ENCODE measurements at places on chromosomes 2 and 18. TPM values are rescaled to one million over a fixed set of nuclear protein-coding genes. Genes with fewer than 3 reads are reported as not detected.

DNA sequence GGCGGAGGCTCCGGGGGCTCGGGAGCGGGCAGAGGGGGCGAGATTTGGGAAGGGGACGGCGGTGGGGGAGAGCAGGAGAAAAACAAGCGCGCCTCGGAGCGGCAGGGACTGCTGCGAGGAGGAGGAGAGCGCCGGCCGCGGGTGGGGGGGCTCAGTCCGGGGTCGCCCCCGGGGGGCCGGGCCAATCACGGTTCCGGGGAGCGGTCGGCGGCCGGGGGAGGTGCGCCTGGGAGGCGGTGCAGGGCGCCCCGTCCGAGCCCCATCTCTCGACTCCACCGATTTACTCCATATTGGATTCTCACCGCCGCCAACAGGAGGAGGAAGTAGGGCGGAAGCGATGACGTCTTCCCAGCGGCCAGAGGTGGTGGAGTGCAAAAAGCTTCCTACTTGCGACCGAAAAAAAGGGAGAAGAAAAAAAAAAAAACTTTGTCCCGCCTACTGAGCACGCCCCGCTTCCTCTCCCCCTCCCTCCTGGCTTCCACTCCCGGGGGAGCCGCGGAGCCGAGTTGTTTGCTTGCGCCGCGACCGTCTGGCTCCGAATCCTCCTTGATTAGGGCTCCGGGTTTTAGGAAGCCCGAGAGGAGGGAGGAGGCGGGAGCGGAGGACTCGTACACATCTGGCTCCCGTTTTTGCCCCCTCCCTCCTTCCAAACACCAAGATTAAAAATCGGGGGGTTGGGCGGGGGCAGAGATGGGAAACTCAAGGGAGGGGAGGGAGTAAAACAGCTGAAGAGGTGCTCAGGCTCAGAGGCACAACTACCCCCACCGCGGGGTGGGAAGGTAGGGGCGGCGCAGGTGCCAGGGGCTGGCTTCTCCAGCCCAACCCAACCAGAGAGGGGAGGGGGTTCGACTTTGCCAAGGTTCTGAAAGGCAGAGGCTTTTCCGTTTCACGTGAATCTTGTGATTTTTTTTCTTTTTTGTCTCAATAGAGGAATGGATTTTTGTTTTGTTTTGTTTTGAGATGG, at the start of gene SPRED2:
SPRED2 (minus strand) TSS at position 373 of the 964 bp plus-strand sequence. CDS start 612 bp downstream, outside the sequence.
- peak; percentile 92 for DNase-seq

DNA sequence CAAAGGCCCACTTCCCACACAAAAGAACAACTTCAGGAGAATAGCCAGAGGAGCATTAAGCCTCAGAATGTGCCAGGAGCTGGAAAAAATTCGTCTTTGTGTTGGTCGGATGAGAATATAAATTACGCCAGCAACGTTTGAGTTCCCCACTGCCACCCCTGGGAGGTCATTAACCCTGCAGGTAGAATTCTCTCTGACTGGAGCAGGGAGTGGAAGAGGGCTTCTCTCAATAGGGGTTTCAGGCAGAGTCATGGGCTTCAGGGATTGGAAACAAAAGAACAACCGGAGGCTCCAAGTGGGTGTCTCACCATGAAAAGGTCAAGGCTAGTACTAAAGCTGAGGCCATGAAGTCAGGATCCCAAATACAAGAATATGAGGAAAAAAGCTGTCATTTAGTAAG, 69.0 kb upstream of the DDX18 start:
- DNase-seq = no peak

DNA sequence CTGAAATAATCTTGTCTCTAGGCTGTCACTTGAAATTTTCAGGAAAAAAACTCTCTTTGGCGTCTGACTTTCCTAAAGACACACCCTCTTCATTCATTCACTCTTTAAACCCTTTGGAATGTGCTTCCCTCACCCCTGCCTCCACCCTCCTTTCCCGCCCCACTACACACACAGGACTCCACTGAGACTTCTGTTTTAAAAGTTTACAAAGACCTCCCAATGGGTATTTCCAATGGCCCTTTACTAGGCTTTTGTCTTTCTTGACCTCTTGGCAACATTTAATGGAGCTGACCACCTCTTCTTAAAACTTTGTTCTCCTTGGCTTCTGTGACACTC, 96.1 kb downstream of the RBMS1 start:
- no peak for DNase-seq

GRCh38 chr18:71075147-71075546, 786.3 kb downstream of the SOCS6 start:
- DNase-seq = no peak

- no peak for DNase-seq
These were observed 74.9 kb downstream of the ATP8B1 start for GRCh38 chr18:57727952-57728807.

DNA sequence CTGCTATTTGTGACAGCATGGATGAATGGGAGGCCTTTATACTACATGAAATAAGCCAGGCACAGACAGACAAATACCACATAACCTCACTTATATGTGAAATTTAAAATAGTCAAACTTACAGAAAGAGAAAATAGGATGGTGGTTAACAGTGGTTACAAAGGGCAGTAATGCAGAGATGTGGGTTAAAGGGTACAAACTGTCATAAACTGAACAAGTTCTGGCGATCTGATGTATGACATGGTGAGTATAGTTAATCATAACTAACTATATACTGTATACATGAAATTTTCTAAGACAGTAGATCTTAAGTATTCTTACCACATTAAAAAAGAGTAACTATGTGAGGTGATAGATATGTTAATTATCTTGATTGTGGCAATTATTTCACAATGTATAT, 558.1 kb upstream of the ZNF804A start:
- no peak for DNase-seq

The SLC38A11 gene
- total RNA-seq = 28.4 TPM

The MOGAT1 gene
- total RNA-seq = not detected

The CAPN14 gene
- 0.26 TPM for total RNA-seq

Measured in spleen (tissue), 13 donors.